ENCODE measurements at places on chromosomes 6 and 20.

DNA sequence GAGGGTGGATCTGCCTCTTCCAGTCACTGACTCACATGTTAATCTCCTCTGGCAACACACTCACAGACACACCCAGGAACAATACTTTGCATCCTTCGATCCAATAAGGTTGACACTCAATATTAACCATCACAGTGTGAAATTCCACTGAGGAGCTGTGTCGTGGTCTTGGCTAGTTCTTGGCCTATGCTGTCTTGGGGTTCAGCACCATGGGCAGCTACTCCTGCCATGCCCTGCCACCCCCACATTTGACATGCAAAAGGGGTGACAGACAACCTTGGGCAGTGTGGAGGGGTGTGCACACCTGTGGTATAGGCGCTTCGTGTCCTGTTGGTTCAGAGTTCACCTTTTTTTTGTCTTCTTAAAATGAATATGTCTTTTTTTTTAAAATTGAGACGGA, 25.8 kb downstream of the ANKRD6 start:
- DNase-seq, result no peak

DNA sequence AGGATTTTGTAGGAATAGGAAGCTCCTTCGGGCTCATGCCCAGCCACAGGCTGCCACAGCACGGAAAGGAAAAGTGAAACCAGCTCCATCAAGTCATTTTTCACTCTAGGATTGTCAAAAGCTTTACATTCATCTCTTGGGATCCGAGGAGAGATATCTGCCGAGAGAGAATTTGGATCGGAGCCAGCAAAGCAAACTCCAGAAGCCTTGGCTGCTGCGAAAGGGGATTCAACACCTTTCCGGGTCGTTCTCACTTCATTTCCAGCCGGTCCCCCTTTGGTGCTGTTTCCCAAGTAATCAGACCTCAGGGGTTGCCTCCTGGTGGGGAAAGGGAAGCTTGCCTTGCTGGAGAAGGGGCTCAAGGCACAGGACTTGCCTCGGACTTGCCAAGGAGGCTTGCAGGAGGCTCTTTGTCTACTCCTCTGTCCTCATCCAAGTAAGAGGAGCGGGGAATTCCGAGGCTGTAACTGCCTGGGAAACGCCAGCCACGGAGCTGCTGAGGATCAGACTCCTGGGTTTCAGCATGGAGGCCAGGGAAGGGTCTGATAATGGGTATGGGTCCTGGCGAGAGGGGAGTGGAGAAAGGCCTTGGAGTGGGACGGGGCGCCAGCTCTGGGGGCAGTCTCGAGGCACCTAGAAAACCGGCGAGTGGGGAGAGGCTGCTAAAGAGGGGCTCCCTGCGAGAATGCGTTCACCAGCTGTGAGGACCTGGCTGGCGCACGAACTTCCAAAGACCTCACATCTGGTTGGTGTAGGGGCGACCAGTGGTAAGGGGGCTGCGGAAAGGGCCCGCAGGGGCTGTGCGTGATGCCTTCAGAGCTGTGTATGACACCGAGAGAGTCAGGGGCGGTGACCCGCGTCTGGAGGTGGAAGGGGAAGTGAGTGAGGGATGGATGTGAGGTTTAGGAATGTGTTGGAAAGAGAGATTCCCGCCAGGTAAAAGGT, 702 bp downstream of the ETV7 start:
- peak; percentile 34 for DNase-seq

- DNase-seq, result no peak
Measured at GRCh38 chr6:28553384-28553985, 27.8 kb downstream of the GPX5 start.

- DNase-seq, result no peak
Measured at GRCh38 chr6:127503022-127503421, 16.1 kb downstream of the MTCL3 start.

GRCh38 chr6:70280400-70280853, 22.5 kb downstream of the COL9A1 start:
- DNase-seq, result no peak

DNA sequence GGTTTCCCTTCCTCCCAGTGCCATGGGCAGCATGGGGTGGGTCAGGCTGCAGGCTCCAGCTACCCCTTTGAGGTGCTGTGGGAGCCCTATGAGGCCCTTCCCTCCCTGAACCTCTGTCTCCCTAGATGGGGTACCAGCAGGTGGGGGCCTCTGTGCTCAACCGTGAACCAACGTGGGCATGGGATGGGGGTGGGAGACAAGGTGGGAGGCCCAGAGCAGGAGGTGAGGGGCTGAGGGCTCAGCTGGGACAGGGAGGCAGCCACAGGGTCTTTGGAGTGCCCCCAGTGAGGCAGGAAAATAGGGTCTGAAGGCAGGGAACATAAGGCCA, 33.3 kb downstream of the SUN5 start:
- DNase-seq, result peak; percentile 29

GRCh38 chr20:44856856-44857448, 28.6 kb upstream of the YWHAB start:
- DNase-seq, result no peak

DNA sequence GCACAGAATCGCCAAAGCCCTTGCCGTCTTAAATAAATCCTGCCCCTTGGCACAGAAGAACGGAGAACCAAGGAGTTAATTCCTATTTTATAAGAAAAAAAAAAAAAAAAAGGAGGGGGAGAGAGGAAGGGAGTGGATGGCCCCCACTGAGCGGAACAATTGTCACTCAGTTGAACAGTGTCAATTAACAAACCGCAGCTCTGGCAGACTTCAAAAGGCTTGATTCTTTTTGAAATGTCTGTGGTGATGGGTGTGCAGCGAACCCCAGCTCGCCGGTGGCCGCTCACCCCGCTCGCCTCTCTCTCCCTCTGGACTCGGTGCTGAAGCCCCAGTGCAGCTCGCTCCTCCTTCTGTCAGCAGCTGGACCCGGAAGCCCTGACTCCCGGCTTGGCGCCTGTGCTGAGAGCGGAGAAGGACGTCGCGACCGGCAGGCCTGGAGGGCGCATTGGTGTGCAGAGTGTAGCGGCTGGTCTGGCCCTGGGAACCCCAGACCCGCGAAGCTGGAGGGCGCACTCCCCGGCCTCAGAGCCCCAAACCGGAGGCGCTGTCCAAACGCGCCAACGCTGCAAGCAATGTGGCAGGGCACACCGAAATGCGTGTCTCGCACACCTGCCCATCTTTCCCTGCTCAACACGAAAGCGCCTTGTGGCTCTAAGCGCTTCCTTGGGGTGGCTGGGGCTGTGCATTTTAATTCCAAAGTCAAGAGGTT, 3.4 kb downstream of the LINC00237 start:
- peak; percentile 45 for DNase-seq

GRCh38 chr6:7794509-7794908, 68.6 kb downstream of the BMP6 start:
- no peak for DNase-seq

- no peak for DNase-seq
Measured at GRCh38 chr6:116847227-116847626, 18.3 kb upstream of the GPRC6A start.

DNA sequence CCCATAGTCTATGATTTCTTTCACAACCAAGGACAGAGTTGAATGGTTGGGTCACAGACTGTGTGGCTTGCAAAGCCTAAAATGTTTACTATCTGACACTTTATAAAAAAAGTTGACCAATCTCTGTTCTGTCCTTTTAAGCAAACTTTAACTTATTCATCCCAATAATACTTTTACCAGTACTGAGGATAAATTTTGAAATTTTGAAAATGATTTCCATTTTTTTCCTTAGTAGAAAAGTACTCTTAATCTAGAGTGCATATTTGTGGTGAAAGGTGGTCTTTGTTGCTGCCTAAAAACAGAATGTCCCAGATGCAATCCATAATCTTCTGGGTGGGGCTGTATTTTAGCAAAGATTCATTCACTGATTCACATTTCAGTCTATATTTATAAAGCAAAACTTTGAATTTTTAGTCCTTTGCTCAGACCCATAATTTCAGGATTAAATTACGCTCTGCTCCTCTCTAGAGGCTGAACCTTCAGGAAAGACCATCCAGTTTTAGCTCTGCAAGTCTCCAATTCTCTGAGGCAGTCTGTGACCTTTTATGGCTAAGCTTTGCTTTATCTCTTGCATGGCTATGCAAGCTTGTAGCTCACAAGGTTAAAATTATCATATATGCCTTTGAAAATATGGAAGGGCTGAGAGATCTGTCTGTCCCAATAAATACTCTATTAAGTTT, 573.5 kb downstream of the COL12A1 start:
- DNase-seq, result no peak

GRCh38 chr6:131754715-131755567, 44.1 kb upstream of the CTAGE9 start:
- DNase-seq, result no peak

- DNase-seq, result no peak
Measured at GRCh38 chr6:31837369-31838113, 10.0 kb downstream of the HSPA1B start.

- no peak for DNase-seq
Measured at GRCh38 chr20:50610212-50610718, 81.1 kb downstream of the RIPOR3 start.

DNA sequence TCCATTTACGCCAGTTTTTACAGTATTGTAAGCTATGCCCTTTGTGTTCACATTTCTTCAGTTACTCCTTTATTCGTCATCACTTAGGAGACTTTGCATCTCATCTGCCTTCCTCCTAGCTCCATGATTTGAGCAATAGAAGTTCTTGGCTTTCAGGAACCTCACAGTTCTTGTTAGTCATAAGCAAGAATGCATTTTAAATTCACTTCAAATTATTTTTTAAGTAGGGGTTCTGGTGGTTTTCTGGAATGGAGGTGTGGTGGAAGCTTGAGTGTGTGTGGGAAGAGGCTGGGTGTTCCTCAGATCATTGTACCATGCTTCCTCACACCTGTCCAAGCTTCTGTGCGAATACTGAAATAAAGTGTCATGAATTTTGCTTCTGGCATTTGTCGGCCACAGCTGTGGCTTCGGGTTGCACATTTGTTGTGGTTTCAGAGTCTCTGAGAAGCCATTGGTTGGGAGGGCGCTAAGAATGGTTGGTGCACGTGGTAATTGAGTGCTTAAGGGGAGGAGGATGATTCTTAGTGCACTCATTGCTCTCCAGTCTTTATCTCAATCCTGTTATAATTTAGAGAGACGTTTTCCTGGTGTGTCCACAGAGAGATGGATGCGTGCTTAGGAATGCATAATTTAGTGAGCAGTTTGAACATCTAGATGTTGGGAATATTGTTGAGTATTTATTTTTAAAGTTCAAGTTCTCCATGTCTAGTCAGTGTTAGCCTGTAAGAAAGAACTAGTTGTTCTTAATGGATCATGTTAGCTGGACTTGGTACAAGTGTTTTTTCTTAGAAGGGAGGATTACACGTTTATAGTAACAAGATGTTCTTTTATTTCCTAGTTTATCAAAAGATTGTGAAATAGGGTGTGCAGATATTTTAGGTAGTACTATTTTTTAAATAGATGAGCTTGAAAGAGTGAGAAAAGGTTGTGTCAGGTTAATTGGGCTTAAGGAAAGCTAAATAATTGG, 31.9 kb downstream of the FOXO3 start:
- peak; percentile 34 for DNase-seq

DNA sequence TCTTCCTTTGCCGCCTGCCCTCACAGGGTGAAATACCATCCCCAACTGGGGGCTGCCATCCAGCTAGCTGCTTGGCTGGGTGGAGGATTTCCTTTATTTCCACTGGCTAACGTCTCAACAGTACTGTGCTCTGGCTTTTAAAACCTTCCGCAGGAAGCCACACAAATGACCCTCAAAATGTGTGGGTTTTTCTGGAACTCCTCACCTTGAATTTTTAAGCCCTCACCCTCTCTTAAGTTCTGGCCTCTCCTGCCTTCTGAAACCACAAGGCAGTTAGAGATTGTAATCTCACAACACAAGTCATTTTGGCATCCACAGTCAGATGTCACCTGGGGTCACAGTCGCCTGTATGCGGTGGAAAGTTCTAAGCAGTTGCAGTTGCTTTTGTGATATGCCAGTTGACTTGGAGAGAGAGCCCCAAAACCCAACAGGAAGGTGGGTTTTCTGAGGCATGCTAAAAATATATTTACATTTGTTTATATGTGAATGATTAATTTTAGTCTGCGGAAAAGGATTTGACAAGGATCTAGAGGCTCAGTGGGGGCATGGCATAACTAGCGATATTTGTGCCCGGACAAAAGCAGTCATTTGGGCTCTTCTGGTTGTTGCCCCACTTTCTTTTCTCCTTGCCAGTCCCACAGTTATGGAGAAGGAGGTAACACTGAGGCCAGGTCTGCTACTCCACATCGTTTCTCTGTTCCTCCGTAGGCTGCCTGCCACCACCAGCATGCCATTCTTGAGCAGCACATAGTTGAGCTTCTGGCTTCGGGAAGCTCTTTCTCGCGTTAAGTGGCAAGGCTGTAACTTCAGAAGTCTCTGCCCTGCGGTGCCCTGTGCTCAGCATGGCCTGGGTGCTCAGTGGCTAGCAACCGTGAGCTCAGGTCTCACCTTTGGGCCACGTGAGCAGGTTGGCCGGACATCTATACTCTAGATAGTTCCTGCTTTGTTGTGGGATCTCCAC, 335.3 kb downstream of the CD83 start:
- peak; percentile 30 for DNase-seq
